ENCODE measurements at places on chromosomes 4 and X. TPM values are rescaled to one million over a fixed set of nuclear protein-coding genes. Genes with fewer than 3 reads are reported as not detected.

The C4orf54 gene
- total RNA-seq: not detected

- no peak for DNase-seq
Measured at GRCh38 chr4:158847535-158847934, 78.7 kb downstream of the FNIP2 start.

DNA sequence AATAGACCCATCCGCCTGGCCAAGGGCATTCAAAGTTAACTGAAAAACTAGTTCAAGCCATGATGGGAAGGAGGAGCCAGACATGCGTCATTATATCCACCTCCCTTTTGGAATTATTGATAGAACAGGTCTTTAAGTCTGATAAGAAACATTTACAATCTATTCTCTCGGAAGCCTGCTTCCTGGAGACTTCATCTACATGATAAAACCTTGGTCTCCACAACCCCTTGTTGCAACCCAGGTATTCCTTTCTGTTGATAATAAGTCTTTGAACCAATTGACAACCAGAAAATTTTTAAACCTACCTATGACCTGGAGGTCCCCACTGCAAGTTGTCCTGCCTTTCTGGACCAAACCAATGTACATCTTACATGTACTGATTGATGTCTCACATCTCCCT lies 451.3 kb downstream of the NAF1 start:
- no peak for DNase-seq

GRCh38 chrX:46588263-46588662 lies 14.7 kb downstream of the CHST7 start:
- DNase-seq: no peak

The ADGRG4 gene
- total RNA-seq: 0.16 TPM
